CD8-positive, alpha-beta T cell (primary cell): ENCODE measurements at places on chromosomes 5 and 9. TPM values are rescaled to one million over a fixed set of nuclear protein-coding genes. Genes with fewer than 3 reads are reported as not detected.

GRCh38 chr5:110625376-110625999, 101.0 kb downstream of the TMEM232 start:
- no peak for DNase-seq

DNA sequence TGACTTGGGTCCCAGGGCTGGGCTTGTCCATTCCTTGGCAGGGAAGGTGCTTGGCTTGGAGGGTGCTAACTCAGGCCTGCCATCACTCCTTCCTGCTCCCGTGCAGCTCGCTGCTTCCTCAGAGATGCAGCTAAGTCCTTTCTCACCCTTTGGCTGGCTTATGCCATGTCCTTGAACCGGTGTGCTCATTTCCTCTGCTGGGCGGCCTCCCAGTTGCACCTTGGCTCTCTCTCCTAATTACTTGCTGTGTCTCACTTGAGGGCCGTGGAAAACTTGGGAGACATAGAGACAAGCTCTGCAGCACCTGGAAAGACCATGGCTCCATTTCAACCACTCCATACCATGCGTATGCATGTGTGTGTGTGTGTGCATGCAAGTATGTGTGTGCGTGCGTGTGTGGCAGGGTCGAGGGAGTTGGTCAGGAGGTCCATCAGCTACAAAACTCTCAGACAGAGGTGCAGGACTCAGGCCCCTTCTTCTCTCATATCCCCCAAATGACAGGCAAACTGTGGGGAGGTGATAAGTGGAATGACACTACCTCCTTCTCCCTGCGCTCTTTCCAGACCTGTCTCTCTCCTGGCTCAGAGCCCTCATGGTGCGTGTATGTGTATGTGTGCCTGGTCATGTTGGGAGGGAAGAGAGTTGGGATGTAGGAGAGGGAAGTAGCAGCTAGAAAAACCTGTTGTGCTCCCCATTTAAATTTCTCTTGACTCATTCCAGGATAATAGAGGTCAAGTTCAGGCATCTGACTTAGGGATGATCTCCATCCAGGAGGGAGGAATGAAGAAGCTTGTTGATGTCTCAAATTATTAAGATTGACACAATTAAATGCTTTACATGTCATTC, 17.6 kb upstream of the MTMR12 start:
- no peak for DNase-seq

The HEMGN gene
- total RNA-seq = 0.33 TPM

DNA sequence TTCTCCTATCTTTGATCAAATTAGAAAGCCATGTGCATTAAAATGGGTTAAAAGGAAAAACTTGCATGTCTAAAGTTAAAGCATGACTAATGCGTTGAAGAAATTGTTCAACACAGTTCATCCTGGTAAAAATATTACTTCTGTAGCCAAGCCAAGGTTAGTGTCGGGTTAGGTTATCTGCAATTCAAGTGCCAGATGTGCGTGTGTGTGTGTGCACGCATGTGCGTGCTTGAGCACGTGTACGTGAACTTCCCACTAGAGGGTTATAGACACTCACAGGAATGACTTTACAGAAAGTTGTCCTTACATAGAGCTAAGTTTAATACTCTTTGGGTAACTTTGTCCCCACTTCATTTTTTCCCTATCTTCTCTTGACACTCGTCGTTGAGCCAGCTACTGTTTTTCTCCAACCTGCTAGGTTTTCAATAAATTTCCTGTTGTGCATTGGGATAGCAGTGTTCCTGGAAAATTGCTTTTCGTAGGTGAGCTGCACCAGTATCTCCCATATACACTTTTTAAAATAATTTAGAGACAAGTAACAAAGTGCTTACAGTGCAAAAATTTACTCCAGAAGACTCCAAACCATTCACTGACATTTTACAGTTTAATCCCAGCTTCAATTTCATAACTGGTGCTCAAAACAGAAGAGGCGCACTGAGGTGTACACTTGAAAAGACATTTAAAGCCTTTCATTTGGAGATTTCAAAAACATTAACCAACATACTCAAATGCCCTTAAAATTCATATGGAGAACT, 353.8 kb downstream of the NFIB start:
- no peak for DNase-seq

DNA sequence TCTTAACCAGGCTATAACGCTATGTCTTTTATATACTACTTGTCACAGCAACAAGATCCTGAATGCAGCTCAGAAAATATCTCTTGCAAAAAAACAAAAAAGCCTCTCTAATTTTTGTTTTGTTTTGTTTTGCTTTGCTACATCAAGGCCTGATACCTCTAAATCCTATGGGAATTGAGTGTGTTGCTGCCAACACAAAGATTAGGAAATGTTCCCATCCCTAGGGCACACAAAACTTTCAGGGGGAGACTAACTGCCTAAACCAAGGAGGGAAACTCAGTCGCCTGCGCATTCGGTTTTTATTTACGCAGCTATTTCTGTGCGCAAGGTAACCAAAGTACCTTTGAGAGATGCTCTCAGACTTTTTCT, 1.7 kb downstream of the SSBP2 start:
- DNase-seq = no peak

GRCh38 chr5:1865948-1866347, 16.8 kb downstream of the IRX4 start:
- no peak for DNase-seq

DNA sequence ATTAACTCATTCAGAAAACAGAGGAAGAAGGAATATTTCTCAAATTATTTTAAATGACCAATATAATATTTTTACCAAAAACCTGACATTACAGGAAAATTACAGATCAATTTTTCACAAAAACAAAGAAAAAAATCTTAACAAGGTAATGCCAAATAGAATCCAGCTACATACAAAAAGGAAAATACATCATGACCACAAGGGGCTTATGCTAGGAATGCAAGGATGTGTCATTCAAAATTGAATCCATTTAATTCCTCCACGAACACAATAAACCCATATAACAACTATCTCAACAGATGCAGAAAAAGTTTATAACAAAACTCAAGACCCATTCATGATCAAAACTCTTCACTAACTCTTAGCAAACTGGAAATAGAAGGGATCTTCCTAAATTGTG, 239.8 kb downstream of the EPB41L4A start:
- no peak for DNase-seq

DNA sequence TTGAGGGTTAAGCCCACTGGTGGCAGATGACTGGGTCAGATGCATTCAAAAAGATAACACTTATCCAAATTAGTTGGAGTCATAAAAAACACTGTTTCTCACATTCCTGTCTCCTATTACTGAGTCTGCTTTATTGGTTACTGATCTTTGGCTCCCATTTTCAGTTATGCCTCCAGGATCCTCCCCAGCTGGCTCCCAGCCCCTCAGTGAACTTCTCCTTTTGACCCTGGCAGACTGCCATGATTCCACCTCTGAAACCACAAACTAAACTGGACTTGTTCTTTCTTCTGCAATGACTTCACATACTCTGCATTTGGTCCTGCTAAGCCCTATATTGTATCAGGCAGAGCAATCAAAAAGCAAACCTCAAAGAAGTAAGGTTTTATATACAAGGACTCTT, 860.8 kb upstream of the DMAC1 start:
- no peak for DNase-seq

DNA sequence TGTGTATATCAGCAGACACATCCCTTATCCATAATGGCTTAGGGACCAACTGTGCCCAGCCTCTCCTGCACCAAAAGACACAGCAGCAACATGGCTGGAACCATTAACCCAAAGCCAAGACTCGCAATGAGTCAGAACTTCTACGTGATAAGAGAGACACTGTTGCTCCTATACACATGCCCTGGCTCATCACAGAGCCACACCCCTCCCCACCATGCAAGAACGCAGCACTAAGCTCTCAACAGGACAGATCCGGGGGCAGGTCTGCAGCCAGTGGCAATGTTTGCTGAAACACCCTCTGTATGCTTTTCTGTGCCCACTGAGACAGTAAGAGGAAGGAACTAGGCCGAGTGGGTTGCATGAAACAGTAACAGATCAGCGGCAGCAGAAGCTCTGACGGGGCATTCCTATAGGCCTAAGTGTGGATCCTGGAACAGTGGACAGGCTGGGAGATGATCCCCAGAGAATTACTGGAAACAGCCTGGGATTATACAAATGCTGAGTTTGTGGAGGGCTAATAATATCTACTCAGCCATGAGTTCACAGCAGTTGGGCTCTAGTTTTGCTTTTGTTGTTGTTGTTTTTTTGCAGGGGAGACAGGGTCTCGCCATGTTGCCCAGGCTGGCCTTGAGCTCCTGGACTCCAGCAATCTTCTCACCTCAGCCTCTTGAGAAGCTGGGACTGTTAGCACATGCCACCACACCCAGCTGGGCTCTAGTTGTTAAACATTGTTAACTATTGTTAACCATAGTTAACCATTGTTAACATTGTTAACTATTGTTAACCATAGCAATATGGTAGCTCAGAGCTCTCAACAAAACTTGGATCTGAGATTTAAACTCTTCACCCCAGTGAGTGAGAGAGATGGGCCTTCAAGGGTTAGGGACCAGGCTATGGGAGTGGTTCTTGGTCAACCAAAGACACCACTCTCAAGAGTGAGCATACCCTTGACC, 41.0 kb downstream of the B4GALT1 start:
- no peak for DNase-seq

The LEAP2 gene
- total RNA-seq = 0.27 TPM

The LAMC3 gene
- total RNA-seq = 0.19 TPM
